ENCODE measurements at places on chromosomes 1 and 21. TPM values are rescaled to one million over a fixed set of nuclear protein-coding genes. Genes with fewer than 3 reads are reported as not detected.

KCTD3 gene
- 28.9 TPM for total RNA-seq

- H3K4me1 ChIP-seq: no peaks in the 10 kb centered on the region
- no peak overlapping the region for H3K4me3 ChIP-seq
- peaks cover 65% of the 10 kb centered on the region for H3K27me3 ChIP-seq
Observed at GRCh38 chr1:22221233-22221780, 78.4 kb upstream of the WNT4 start.

DNA sequence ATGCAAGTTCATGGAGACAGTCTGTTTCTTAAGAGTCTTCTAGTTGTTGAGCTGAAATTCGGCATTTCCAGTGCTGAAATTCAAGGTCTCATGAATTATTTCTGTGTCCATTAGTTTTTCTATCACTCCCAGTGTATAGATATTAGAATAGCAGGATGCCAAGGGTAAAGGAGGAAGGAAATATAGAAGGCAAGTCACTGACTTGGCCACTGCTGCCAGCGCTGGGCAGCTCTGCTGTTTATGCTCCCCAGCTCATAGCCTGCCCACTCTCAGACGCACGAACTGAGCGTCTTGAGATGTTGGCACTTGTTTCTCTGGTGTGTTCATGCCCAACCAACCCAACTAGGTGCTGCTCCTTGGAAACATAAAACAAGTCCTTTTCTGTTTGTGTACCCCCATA is 110.1 kb downstream of the SLC45A1 start:
- no peak overlapping the region for H3K27ac ChIP-seq
- peaks cover 19% of the 10 kb centered on the region for H3K4me1 ChIP-seq
- H3K36me3 ChIP-seq: peaks cover 5% of the 10 kb centered on the region
- H3K27me3 ChIP-seq: no peaks in the 10 kb centered on the region
- H3K4me3 ChIP-seq: no peak overlapping the region
- DNase-seq: no peak

DNA sequence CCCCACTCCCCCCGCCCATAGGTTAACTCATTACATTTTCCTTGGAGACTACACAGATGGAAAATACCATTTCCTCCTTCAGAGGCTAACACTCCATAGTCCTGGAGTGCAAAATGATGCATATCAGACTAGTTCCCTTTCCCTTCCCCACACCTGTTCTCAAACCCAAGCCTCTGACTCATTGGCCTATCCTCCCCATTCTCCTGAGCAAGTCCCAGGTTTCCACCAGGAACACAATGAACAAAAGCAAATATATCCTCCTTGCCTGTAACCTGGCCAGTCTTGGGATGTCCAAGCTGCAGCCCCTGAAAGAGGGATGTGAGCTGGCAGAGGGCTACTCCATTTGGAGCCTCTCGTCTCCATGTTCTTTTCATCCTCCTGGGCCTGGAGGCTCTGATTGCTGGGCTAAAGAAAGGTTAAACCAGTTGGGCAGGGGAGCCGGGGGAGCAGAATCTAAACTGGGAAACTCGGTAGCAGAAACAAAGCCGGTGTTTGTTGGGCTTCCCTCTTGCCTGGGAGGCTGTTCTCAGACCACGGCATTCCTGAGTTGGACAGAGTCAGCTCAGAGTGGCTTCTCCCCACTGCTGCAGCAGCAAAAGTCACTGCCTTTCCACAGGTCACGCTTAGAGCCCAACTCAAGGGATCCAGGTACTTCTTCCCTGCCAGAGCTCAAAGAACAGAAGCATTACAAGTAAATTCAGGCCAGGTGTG is 13.9 kb downstream of the SSR2 start:
- peaks cover 23% of the 10 kb centered on the region for H3K4me1 ChIP-seq
- DNase-seq: no peak
- H3K36me3 ChIP-seq: peaks cover 27% of the 10 kb centered on the region
- peak overlapping the region; percentile 26 for H3K27ac ChIP-seq
- peaks cover 3% of the 10 kb centered on the region for H3K27me3 ChIP-seq
- H3K4me3 ChIP-seq: no peak overlapping the region

UBAP2L gene
- 239 TPM for total RNA-seq

DNA sequence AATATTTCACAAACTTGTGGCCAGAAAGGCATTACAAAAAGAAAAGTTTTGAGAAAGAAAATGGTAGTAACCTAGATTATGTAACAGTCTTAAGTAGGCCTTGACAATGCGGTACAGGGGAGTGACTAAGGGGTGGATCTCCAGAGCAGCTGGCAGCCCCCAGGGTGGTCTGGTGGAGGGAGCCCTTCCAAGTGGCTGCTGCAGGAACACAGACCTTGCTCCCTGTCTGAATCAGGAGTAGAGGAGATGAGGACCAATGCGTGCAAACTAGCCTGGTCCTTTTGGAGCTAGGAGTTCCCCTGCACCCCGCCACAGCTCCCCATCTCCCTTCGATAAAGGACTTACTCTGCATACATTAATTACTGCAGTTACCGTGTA is 189.0 kb downstream of the NFIA start:
- no peak overlapping the region for H3K4me3 ChIP-seq
- no peaks in the 10 kb centered on the region for H3K27me3 ChIP-seq
- no peak overlapping the region for H3K27ac ChIP-seq

DNA sequence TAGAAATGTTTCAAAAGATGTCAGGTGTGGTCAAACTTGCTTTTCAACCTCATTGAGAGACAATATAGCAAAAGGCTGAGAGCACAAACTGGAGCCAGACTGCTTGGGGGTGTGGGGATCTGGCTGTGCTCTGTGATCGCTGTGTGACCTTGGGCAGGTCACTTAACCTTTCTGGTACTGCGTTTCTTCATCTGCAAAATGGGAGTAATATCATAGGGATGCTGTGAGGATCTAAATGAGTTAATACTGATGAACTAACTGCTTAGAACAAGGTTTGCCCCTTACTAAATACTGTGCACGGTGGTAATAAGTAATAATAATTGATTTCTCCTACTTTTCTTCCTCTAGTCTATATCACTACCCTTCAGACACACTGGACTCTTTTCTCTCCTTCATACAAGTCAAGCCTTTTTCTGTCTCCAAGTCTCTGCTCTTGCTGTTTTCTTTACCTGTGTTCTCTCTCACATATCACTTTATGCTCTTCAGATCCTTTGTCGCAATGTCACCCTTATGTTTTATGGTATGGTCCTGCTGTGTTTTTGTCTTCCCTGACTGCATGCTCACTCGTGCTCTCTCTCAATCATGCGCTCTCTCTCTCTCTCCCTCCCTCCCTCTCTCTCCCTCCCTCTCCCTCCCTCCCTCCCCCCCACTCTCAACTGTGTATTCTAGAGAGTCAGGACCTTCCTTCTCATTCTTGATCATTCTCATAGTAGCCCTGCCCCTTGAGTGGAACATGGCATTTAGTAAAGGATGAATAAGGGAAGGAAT is 3.3 kb downstream of the MGST3 start:
- no peak for DNase-seq
- H3K4me1 ChIP-seq: peaks cover 23% of the 10 kb centered on the region
- H3K36me3 ChIP-seq: no peaks in the 10 kb centered on the region
- peak overlapping the region; percentile 39 for H3K27ac ChIP-seq

GRCh38 chr1:170538687-170539086 is 6.7 kb downstream of the GORAB start:
- peaks cover 76% of the 10 kb centered on the region for H3K36me3 ChIP-seq
- no peak for DNase-seq
- peaks cover 68% of the 10 kb centered on the region for H3K4me1 ChIP-seq
- no peaks in the 10 kb centered on the region for H3K27me3 ChIP-seq
- H3K27ac ChIP-seq: no peak overlapping the region

CRP gene
- total RNA-seq: not detected

DNA sequence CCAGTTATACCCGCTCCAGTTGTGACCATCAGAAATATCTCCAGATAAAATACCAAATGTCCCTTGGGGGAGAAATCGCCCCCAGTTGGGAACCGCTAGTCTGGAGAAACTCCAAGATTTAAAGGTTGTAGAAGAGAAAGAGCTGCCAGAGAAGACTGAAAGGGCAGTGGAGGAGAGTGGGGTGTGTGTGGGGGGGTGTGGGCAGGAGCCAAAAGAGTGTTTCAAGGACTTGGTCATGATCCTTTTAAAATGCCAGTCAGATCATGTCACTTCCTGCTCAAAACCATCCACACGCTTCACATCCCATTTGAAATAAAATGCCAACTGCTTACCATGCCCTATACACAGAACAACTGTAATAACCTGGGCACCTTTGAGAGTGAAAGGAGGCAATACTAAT is 3.4 kb upstream of the HEYL start:
- DNase-seq: peak; percentile 42
- no peak overlapping the region for H3K4me3 ChIP-seq
- H3K27ac ChIP-seq: no peak overlapping the region
- H3K36me3 ChIP-seq: no peaks in the 10 kb centered on the region
- H3K27me3 ChIP-seq: peaks cover 20% of the 10 kb centered on the region

DNA sequence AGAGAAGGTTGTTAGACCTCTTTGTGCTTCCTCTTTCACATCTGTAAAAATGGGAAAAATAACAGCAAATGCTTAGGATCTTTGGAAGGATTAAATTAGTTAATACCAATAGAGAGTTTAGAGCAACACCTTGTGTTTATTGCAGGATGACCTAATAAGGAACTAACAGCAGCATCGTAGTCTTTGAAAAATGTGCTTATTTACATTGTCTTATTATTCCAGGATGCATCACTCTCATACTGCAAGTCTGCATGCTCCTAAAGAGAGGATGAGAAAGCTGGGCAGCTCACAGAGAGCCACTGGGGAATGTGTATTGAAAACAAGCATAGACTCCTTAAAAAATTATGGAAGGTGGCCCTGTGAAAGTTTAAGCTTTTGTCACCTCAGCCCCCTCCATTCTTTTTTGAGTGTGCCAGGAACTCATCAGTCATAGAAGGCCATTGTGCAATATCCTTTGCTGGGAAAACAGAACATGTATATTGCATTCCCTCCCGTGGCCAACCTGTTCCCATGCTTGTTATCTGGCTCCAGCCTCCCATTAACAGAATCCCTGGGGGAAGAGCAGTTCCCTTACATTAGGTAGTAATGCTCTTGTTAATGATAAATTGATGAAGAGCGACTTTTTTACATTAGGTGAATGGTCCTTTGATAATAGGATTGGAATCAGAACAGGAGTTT is 180.7 kb downstream of the ZNF326 start:
- no peak for DNase-seq
- H3K36me3 ChIP-seq: no peaks in the 10 kb centered on the region
- H3K27ac ChIP-seq: no peak overlapping the region
- no peaks in the 10 kb centered on the region for H3K4me1 ChIP-seq
- no peaks in the 10 kb centered on the region for H3K27me3 ChIP-seq

All from HFFc6 (cell line).